Stimulated activated CD8-positive, alpha-beta memory T cell treated with anti-CD3 and anti-CD28 coated beads, Interleukin-4, amount 100 ng/mL, for 24 hours (primary cell): ENCODE measurements at places on chromosomes 1 and 21.
A peak's percentile ranks its signal among the peaks of the same experiment; 100 is the strongest.

GRCh38 chr1:238964631-238965030 is 421.7 kb upstream of the CHRM3 start:
- DNase-seq: no peak

DNA sequence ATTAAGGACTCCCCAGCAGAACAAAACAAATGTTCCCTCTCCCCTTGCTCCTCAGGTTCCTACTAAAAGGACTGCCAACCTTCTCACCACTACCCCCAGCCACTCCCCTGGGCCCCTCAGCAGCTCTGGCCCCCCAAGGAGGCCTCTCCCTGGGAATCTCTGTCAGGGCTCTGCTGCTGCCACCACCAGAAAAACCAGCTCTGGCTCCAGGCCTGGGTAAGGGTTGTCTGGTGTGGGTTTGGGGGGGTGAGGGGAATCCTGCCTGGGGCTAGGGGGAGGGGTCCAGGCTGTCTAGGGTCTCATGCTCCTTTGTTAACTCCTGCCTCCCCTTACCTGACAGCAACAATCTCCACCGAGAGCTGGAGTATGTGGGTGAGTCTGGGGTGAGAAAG is 4.8 kb downstream of the NECTIN4 start:
- DNase-seq: no peak

GRCh38 chr1:41431490-41432350 is 52.8 kb downstream of the EDN2 start:
- DNase-seq: no peak

DNA sequence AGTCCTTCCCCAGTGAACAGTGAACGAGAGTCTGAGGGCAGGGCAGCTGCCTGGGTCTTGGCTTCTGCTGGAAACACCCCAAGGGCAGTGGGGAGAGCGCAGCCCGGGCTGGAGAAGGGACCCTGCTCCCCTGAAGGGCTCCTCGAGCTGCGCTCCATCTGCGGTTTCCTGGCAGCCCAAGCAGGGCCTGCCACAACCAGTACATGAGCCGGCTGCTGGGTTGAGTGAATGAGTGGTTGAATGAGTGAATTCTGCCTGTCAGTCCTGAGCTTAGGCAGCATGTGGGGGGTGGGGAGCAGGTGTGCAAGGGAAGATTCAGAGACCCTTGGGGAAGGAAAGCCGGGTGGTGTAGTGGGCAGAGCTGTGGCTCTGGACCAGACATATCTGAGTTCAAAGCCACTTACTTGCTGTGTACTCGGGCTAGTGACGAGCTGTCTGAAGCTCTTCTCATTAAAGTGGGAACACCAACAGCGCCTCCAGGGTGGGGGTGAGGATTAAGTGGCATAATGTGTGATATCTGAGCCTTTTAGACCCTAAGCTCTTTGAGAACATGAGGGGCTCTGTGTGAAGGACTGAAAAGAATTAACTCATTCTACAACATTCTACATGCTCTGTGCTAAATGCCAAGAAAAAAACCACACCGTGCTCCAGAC is 3.7 kb downstream of the OPRD1 start:
- no peak for DNase-seq

DNA sequence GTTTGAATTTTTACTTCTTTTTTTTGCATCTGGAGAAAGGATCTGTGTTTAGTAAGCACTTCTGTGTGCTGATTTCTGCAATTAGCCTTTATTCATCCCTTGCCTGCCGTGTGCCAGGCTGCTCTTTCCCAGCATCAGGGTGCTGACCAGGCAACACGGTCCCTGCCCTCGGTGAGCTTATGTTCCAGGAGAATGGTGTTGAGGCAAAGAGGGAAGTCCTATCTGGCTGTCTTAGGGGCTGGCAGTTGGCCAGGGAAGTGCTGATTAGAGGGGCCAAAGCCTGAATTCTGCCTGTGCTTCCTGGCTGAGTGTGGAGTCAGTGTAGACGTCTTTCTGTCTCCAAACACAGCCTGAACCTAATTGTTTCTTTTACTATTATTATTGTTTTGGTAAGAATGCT is 187.1 kb downstream of the CAMTA1 start:
- no peak for DNase-seq

DNA sequence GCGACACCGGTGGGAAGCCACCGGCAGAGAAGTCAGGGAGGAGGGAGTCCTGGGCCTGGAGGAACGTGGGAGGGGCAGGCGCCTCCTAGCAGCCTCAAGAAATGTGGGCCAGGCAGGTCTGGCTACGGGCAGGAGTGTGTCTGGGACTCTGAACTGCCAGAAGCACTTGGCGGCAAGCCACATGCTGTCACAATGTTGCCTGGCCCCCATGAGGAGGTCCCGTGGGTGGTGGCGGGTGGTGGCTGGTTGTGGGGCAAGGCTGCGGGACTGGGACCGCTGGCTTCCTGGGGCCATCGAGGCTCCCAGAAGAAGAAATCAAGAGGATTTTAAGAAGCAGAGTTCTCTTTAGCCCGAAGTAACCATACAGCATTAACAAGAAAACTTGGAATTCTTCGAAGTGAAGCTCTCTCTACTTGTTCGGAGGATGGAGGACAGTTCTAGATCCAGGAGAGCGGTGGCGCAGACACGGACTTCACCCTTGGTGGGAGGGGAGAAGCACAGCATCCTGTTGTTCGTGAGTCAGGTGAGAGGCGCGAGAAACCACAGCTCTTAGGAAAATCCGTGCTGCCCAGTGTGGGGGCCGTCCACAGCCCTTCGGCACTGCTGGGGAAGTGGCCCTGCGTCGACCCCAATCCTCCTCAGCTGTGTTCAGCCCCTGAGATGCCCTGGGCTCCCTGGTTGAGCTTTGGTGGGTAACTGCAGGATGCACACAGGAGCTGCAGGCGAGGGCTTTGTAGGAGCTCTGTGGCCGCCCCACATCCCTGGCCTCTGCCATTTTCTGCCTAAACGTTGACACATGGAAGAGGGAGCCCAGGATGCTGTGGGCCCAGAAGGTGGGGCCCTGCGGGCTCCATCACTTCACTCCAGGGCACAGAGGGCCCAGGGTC is 12.4 kb downstream of the SKI start:
- DNase-seq: no peak

DNA sequence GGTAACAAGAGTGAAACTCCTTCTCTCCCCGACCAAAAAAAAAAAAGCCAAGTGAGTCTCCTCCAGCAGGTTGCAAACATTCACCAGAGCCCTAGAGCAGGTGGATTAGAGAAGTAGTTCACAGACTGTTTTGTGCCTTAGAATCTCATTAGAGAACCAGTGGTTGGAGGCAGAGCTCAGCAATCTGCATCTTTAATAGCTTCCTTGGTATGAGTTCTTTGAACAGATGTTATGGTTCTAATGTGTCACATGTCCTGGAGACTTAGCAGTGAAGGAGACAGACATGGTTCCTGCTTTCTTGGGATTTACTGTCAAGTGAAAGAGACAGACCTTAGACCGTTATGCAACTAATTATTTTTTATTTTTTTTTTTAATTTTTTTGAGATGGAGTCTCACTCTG is 26.8 kb downstream of the SESN2 start:
- DNase-seq: no peak

- no peak for DNase-seq
Observed at GRCh38 chr1:98660940-98661543, 479 bp upstream of the SNX7 start.

GRCh38 chr1:95071539-95071938 is 1.2 kb downstream of the ALG14 start:
- no peak for DNase-seq

GRCh38 chr1:230972855-230973271 is 5.8 kb downstream of the TTC13 start:
- peak; percentile 22 for DNase-seq

GRCh38 chr1:18642278-18643095 is 11.8 kb downstream of the PAX7 start:
- DNase-seq: no peak

DNA sequence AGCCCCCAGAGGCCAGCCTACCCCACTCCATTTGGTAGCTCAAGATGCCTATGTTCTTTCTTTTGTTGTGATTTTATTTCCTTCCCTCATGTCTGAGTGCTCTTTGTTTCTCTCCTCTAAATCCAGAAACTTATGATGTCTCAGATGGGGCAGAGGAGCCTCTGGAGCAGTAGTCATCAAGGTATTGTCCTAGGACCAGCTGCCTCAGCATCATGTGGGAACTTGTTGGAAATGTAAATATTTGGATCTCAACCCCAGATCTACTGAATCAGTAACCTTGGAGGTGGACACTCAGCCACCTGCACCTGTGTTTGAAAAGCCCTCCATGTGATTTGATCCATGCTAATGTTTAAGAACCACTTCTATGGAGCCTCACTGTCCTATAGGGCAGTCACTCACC is 593.1 kb upstream of the PLXNA2 start:
- DNase-seq: no peak

- no peak for DNase-seq
Observed at GRCh38 chr21:16078382-16078781, 348.6 kb downstream of the USP25 start.

- no peak for DNase-seq
Observed at GRCh38 chr1:98988904-98989555, 15.6 kb downstream of the PLPPR5 start.

- peak; percentile 49 for DNase-seq
Observed at GRCh38 chr1:89821322-89822108, 683 bp downstream of the LRRC8D start.

- DNase-seq: no peak
Observed at GRCh38 chr1:115182012-115182715, 92.9 kb upstream of the TSPAN2 start.

DNA sequence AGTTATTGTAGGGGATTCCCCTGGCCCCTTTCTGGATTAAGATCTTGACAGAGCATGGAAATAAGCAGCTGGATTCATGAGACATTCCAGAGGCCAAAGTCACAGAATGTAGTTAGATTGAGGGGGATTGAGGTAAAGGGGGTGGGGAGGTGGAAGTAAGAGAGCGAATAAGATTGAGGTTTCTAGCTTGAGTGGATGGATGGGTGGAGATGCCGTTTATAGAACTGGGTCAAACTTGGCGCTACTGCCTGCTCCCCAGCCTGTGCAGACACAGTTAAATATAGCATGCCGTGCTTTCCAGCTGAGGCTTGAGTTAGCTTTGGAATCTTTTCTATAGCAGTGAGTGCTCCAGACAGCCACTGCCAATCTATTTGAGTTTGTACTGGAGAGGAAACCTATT is 85.7 kb downstream of the DYRK1A start:
- no peak for DNase-seq
